ENCODE measurements at places on chromosomes 3 and 15.

- no peak for DNase-seq
These were observed 86.6 kb downstream of the LINGO1 start for GRCh38 chr15:77546050-77546501.

DNA sequence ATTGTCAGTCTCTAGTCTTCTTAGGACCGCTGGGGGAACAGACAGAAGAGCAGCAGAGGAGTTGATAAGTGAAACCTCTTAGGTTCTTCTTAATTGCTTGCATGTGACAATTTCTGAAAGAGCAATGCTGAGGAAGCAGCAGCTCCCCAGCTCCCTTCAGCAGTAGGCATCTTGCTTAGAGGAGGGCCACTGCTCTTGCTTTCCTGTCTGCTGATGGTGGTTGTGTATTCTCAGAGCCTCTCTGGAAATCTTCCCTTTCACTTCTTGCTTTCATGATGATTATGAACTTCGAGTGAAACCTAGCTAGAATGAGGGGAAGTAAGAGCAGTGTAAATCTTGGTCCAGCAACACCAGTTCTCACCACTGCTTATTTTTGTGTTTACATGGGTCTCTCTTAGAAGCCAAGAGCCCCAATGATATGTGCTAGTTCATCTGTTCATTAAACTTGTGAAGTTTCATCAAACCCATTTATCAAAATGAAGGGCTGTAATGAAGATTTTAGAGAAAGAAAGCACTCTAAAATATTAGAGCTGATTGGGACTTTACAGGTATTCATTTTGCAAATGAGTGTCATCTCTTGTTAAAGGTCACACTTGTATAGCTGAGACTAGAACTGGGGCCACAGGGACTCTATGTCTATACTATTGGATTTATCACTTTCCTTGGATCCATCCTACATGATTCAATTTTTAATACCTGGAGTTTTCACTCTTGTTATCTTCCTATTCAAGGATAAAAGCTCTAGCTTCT, 246.7 kb downstream of the LPP start:
- DNase-seq: no peak

DNA sequence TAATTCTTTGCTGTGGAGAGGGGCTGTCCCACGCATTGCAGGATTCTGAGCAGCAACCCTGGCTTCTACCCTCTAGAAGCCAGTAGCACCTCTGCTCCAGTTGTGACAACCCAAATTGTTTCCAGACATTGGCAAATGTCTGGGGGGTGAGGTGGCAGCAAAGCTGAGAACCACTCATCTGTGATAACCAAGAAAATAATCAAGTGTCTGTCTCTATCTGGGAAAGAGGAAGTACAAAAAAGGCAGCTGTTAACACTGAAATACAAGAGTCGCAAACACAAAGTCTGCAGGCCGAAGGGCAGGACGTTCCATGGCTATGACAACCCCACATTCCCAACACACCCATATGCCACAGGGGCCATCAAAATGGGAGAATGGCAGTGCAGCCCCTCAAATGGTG, 42.2 kb upstream of the GNB5 start:
- no peak for DNase-seq

GRCh38 chr3:42605546-42606173, 5.2 kb downstream of the NKTR start:
- DNase-seq: no peak

DNA sequence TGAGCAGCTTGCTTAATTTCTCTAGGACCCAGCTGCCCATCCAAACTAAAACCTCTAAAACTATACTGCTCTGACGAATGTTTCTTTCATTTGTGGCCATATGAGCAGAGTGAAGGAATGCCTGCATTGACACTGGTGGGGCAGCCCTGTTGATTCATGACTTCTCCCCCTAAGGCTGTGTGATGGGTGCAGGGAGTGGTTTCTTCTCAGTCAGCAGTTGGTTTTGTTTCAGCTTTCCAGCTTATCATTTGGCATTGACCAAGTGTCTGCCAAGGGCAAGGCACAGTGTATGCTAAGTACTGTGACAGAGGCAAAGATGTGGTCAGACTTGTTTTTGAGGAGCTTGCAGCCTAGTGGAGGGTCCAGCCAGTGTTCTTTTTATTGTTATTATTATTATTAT, 4.7 kb downstream of the ABHD6 start:
- DNase-seq: no peak

- no peak for DNase-seq
These were observed 17.9 kb downstream of the RIOX2 start for GRCh38 chr3:97954228-97954827.

DNA sequence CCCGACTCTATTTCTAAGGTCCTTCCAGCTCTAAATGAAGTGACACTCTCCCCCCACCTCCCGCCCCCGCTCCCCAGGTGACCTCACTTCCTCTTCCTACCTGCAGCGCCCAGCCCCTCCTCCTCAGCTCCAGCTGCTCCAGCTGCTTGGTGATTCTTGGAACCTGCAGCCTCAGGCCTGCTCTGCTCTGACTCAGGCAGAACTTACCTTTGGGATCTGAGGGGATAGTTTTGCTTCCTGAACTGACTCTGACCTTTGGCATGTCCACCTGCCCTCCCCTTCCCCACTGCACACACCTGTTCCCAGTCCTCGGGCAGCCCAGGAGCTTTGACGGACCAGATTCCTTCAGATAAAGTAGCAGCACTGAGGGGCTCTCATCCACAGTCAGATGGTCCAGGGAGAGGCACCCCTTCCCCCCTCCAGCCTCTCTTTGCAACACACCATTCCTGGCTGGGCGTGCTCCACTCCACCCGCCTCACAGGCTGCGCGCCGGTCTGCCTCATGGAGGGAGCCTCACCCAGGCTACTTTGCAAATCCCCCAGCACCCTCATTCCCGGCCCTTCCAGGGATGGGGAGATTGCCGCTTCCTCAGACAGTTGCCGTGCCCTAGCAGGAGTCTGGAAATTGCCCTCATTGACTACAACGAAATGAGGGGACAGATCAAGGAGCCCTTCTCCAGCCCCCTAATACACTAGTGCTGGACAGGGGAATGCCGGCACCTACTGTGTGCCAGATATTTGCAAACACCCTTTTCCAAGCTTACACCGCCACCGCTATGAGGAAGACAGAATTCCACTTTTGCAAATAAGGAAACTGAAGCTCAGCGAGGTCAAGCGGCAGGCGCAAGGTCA, 692 bp upstream of the C15orf39 start:
- no peak for DNase-seq

DNA sequence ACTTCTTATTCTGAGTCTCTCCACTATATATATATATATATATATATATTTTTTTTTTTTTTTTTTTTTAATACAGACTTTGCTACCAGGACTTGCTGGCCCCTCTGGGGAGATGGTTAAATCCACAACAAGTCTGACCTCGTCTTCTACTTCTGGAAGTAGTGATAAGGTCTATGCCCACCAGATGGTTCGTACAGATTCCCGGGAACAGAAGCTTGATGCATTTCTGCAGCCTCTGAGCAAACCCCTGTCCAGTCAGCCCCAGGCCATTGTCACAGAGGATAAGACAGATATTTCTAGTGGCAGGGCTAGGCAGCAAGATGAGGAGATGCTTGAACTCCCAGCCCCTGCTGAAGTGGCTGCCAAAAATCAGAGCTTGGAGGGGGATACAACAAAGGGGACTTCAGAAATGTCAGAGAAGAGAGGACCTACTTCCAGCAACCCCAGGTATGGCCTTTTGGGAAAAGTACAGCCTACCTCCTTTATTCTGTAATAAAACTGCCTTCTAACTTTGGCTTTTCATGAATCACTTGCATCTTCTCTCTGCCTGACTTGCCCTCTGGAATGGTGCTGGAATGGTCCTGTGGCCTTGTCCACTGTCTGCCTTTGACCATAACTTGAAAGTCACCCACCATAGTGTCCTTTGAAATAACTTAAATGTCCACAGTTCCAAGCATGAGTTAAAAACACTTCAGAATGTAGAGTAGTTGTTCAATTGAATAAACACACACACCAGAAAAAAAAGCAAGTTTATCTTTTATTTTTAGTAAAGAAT, 32.4 kb downstream of the MLH1 start:
- DNase-seq: no peak

GRCh38 chr15:58553365-58553918, 121.7 kb downstream of the LIPC start:
- no peak for DNase-seq

DNA sequence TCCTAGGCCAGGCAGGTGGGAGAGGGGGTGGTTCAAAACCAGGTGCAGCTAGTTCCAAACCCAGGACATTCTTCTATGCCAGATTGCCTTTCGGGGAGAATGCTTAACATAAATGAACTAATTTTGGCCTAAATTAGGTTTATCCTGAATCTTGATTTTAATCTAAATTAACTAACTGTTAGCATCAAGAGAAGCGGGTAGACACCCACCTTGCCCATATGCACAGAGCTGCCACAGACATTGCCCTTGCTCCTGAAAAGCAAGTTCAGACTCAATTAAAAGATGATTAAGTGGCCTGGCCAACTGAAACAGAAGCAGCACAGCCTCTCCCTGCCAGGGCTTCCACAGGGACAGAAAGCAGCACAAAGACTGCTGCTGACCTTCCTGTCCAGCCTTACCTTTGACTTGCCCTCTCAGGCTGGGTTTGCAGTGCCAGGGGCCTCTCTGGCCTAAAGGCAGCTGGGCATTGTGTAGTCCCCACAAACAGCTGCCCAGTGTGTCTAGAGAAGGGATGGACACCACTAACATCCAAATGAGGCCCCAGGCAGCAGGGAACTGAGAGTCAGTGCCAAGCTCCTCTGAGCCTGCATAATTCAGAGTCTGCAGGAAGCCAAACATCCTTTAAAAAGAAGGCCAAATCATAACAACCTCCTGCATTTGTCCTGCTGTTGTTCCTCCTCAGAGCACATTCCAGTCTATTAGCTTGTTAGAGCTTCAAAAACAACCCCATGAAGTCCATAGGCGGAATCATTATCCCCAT, 15.4 kb upstream of the OXTR start:
- no peak for DNase-seq

GRCh38 chr3:85432081-85432480, 473.3 kb downstream of the CADM2 start:
- no peak for DNase-seq
